Stimulated activated CD8-positive, alpha-beta memory T cell treated with anti-CD3 and anti-CD28 coated beads, Interleukin-4, amount 100 ng/mL, for 4 hours (primary cell): ENCODE measurements at places on chromosomes 3 and 15.

GRCh38 chr3:195754141-195754540, 33.4 kb downstream of the MUC20 start:
- no peak for DNase-seq

DNA sequence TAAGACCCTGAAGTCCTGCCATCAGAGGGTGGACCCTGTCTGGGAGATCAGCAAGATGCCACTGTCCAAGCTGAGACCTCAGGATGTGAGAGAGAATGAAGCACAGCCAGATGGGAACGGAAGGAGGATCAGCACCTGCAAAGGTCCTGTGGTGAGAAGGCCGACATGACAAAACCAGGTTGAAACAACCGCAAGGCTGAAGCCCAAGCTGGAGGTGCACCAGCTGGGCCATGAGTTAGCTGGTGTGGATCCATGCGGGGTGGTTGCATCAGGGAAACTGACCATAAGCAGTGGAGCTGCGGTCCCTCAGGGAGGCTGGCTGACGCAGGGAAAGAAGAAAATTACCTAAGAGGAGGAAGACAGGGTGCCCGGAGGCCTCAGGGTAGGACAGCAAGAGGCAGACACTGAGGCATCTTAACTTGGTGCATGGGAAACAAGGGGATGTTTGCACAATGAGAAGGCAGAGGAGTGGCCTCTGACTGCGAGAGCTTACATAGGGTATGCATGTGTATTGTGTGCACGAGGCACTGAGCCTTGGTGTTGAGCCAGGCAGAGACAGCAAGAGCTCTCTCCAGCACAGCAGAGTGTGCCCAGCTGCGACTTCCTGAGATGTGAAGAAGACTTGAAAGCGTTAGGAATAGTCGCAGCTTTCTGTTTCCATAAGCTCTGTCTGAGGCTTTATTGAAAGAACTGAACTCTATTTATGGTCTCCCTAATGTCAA, 497.7 kb downstream of the OCA2 start:
- DNase-seq, result no peak

GRCh38 chr15:52220937-52221660, 29.9 kb upstream of the GNB5 start:
- DNase-seq, result no peak

DNA sequence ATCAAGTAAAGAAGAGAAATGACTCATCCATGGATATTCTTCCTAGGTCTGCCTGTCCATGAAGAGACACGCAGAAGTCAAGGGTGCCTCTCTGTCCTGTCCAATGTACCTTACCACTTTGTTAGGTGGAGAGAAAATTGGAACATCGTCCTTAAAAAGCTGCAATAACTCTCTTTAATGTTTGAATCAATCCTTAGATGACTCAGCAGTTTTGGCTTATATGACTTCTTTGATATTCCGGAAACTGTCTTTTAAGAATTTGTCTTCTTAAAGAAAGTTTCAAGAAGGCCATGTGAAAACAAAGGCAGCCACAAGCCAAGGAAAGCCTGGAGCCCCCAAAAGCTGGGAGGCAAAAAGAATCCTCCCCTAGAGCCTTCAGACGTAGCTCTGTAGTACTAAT, 49.2 kb downstream of the MRPL3 start:
- DNase-seq, result no peak

- DNase-seq, result no peak
Observed at GRCh38 chr15:63041974-63042876, at the start of gene TPM1. TPM1 (plus strand) TSS chr15:63042747; CDS start chr15:63042830, 83 bp downstream.

- no peak for DNase-seq
Observed at GRCh38 chr15:40845511-40846284, 1.9 kb downstream of the SPINT1 start.

DNA sequence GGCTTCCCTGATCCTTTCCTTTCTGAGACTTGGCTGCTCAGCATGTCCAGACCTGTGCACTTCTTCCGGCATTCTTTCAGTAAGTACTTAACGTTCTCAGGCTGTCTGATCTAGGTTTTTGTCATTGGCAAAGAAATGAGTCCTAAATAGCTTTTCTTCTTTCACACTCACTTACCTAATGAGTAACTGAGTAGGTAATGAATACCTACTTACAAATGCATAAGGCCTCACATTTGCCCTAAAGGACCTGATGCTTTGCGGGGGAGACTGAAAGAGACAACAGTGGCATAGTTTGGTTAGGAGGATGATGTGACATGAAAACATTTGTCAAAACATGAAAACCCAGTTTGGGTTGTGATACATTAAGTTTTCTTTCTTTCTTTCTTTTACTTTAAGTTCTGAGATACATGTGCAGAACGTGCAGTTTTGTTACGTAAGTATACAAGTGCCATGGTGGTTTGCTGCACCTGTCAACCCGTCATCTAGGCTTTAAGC, 516.7 kb upstream of the CFAP20DC start:
- no peak for DNase-seq

DNA sequence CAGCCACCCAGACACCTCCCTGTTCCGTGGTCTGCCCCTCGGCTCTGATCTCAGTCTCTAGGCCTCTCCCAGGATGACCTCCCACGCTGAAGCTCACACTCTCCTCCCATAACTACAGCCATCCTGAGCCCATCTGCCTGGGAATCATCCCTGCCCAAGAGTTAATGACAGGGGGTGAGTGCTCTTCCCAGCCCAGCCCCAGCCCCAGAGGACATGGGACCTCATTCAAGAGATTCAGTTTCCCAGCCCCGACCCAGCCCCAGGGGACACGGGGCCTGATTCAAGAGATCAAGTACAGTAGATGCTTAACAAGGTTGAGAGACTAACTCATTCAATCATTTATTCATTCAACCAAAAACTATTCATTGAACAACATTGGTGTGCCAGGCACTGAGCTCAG, 272.0 kb downstream of the XXYLT1 start:
- no peak for DNase-seq

- no peak for DNase-seq
Observed at GRCh38 chr15:40275523-40275922, 7.3 kb downstream of the ANKRD63 start.

DNA sequence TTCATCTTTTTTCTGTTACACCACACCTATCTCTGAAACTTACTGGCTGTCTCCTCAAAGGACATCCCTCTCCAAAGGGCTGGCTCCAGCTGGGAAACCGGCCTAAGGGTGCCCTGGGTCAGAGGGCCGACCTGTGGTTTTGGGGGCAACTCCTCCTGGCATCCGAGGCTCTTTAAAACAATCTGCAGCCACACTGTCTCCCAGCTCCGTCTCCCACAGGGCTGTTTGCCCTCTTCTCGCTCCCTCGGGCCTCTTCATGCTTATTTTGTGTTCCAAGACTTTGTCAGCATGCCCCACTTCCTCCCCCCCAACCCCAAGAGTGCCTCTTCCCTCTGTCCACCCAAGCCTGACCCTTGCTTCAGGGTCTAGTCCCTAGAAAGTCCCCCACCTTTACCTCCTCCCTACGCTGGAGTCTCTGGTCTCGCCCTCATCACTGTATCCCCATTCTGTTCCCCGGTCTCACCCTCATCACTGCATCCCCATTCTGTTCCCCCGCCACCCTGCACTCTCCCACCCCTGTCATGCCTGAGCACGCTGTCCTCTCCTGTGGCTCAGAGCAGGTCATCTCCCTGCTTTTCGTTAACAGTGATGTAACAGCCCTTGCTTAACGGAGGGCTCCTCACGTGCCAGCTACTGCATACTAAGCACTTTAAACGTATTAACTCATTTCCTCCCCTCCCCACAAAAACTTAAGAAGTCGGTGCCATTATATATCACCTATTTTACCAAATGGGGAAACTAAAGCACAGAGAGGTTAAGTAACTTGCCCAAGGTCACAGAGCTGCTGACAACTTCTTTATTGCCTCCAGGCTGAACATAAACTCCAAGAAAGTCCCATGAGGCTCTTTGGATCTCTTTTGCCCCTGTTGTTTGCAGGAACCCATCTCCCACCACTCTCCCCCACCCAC, 1.1 kb upstream of the CSK start:
- no peak for DNase-seq

DNA sequence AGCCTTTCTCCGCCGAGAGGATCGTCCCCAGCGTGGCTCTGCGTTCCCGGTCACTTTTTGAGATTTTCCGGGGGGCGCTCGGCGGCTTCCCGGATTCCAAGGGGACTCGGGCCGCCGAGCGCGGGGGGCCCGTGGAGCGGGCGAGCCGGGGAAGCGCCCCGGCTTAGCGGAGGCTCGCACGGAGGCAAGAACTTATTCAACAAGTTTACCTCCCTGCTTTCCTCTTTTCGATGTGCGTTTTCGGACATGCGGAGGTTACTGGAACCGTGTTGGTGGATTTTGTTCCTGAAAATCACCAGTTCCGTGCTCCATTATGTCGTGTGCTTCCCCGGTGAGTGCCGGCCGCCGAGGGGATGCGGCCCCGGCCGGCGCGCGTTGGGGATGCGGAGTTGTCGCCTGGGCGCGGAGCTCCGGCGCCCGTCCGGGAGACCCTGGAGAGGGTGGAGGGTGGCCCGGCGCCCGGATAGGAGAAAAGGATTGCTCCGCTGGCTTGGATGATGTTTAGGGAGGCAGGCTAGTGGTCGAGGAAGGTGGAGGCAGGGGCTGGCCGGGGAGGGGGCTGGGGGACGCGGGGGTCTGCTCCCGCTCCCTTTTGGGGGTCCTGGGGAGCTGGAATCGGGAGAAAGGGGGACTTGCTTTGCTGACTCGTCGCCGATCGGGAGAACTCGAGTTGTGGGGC, 810 bp downstream of the PTPRG start:
- no peak for DNase-seq

DNA sequence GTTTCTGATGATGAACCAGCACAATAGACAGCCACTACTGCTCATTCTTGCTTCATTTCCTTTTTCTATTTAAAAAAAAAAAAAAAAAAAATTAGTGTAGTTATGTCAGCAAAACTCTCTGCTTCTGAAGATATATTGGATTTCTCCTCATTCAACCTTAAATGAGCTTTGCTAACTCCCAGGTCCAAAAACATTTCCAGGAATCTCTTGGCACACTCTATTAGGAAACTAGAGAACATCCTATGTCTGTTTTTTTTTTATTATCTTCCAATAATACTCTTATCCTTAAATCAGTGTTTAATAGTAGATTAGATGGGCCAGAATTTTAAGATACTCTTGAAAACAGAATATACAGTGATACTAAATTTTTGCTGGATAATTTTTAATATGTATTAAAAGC, 398.0 kb downstream of the NAALADL2 start:
- no peak for DNase-seq

DNA sequence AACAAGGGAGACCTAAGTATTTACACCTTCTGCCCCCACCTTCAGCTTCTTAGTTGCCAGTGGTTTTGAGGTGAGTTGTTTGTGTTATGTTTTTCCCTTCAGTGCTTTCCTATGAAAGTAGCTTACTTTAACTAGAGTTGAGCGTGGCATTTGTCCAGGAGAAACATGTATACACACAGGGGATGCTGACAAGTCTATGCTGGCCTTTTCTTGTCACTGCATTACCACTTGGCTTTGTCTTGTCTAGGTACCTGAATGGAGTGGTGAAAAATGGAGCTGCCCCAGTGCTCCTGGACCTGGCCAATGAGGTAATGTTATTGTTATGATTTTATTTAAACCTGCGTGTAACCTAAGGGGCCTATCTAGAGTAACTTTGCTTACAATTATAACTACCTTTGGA, 74.4 kb downstream of the CDIN1 start:
- DNase-seq, result no peak

DNA sequence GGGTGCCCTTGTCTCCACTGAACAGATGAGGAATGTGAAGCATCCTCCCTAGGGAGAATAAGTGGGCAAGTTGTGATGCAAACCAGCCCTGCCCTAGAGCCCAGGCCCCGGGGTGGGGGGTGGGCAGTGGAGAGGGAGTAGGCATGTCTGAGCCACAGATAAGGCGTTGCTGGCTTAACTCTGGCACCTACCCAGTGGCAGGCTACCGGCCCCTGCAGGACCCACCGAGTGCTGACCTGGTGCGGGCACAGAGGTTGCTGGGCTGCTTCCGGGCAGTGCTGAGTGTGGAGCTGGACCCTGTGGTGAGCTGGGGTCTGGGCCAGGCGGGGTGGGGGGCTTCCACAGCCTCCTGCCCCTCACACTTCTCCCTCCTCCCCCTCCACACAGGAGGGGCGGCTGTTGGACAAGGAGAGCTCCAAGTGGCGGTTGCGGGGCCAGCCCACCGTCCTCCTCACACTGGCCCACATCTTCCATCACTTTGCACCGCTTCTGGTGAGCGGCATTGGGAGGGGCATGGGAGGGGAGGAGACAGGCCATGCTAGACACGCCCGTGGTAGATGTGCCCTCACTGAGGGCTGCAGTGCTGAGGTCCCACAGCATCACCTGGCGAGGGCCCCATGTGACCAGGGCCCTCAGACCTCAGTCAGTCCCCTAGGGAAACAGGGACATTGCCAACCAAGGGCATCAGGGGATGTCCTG, 10.1 kb downstream of the RNF123 start:
- no peak for DNase-seq

DNA sequence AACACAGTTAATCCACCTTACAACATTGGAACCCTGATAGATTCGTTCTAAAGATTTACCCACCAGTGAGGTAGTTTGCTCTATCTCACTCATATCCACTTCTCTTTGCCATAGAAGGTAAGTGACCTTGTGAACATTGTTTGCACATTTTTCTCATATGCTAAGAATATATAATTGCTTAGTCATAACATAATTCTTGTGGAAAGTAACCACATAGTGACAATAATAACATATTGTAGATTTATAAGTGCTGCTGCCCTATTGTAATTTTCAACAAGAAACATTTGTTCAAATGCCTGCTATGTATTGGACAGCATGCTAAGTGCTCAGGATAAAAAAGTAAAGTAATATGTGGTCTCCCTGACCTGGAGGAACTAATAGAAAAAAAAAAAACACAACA, 554.2 kb upstream of the KCNMB2 start:
- DNase-seq, result no peak

DNA sequence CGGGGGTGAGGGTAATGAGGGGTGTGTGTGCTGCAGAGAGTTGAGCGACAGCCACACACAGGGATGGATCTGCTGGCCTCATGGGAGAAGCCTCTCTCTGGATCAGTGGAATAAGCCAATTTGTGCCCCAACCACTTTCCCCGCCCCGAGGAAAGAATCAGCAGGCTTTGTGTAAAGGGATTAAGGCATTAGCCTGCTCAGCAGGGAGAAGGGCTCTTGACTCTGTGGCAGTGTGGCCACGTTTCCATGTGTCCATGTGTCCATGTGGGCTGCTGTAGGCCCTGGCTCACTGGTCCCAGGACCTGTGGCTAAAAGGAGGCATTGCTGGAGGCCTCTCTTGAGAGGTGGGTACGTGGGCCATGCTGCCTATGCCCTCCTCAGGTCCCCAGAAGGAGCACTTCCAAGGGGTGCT, 104.7 kb downstream of the HMG20A start:
- DNase-seq, result no peak

DNA sequence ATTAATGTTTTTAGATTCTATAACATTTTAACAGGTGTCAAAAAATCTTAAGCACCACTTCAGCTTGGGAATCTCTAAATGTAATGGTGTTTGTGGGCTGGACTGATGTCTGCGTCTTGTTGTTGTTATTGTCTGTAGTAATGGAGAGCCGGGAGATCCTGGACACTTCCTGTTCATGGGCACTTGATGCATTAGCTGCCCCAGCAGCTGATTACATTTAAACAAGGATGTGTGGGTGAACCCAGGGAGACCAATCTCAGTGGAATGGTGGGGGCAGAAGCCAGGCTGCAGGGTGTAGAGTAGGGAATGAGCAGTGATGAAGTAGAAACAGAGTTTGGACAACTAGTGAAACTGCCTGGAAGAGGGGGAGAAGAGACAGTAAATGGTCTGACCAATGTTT, 7.8 kb downstream of the CCR5AS start:
- DNase-seq, result no peak
